ENCODE measurements at places on chromosomes 6 and 20.

- DNase-seq, result no peak
These were observed 91.3 kb upstream of the ADGRF1 start for GRCh38 chr6:47133230-47134000.

GRCh38 chr6:14023855-14024254, 93.7 kb upstream of the CD83 start:
- DNase-seq, result no peak

DNA sequence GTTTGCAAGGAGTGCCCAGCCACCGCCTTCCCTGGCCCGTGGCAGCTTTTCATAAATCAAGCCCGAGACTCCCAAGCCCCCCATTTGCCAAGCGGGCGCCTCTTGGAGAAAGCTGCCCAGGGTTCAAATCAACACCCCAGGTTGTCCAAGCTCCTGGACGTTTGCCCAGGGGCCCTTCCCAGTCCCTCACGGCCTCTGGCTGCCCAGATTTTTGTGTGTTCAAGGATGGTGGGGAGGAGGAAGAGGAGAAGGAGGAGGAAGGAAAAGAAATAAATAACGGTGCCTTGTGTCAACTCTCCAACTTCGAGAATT, 20.6 kb upstream of the NFATC2 start:
- DNase-seq, result no peak

DNA sequence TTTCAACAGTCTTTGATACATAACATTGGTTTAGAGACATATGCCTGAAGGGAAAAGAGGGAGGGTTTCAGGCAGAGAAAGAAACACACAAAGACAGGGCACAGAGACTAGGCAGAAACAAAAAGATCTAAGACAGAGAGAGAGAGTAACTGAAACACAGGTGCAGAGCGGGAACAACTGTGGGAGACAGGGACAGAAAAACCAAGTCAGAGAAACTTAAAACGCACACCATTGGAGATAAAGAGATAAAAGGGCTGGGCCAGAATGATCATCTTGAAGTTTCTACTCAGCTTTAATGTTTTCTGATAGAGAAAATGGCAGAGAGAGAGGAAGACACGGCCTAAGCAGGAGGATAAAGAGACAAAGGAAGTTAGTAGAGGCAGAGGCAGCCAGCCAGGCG, 11.8 kb downstream of the UNC5CL start:
- DNase-seq, result no peak

DNA sequence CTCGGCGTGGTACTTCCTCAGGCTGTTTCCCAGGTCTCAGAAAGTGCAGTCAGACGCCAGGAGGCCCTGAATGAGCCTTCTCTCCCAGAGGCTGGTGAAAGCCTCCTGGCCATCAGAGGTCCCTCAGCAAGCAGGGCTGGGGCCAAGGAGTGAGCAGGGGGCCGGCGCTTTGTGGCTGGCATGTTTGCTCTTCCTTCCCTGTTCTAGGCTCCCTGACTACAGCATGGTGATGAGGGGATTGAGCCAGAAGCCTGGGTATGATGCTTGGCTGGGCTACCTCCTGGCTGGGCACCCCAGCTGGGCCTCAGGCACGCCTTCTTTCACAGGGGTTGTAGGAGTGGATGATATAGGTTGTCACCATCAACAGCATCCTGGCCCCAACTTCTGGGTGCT, 11.7 kb upstream of the DNAJC5 start:
- no peak for DNase-seq

DNA sequence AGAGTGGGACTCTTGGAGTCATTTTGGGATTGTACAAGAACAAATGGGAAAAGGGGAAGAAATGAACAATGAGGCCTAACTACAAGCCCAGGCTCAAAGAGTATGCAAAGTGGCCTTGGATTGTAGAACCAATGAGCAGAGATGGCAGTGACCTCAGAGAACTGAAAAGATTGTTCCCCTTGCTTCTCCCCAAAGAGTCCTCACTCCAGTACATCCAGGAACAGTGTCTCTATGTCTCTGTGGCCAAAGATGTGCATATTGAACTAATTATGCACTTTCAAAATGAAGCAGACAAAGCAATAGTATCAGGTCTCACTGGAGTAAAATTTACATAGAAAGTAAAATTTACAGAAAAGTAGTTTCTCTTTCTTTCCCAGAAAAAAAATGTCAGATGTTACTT, 81.0 kb downstream of the SMLR1 start:
- no peak for DNase-seq

DNA sequence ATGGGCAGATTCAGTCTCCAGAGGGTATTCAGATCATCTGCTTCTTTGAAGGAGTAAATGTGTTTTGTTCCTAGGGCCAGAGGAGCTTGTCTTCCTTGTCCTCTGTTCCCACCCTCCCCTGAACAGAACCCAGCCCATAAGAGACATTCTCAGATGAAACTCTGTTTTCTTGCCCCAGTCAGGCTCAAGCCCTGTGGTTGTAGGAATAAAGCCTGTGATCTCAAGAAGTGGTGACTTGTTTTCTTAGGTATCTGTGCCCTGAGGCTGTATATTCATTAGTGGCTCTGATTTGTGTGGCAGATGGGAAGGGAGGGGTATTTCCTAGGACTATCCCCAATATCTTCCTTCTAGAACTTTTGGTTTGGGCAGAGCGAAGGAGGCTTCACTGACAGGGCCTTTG, 27.9 kb downstream of the GSS start:
- DNase-seq, result no peak

DNA sequence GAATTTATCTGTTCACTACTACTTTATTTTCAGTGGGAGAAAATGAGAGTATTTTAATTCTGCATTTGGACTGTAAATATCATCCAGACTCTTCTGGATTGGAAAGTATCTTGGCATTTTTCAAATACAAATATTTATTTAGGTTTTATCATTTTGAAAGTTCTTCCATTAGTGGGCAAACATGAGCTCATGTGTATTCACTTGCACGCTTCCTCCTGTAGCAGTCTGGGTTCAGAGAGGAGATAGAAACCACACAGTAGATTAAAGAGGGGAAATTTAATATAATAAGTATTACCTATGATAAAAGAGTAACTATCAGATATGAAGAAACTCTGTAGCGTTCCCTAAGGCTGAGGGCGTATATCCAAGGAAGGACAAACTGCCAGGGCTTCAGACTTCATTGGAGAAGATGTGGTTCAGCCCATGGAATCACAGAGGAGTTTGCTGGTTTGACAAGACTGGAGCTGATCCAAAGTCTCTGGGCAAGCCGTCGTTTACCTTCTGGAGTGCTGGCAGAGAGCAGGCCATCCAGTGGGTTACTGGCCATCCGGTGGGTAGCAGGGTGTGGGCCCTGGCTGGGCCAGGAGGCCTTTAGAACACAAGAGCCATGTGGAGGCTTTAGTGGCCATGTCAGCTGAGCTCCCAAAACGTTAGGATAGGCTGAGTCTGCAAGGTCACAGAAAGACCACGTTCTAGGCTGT, 44.3 kb downstream of the KCNS1 start:
- no peak for DNase-seq

DNA sequence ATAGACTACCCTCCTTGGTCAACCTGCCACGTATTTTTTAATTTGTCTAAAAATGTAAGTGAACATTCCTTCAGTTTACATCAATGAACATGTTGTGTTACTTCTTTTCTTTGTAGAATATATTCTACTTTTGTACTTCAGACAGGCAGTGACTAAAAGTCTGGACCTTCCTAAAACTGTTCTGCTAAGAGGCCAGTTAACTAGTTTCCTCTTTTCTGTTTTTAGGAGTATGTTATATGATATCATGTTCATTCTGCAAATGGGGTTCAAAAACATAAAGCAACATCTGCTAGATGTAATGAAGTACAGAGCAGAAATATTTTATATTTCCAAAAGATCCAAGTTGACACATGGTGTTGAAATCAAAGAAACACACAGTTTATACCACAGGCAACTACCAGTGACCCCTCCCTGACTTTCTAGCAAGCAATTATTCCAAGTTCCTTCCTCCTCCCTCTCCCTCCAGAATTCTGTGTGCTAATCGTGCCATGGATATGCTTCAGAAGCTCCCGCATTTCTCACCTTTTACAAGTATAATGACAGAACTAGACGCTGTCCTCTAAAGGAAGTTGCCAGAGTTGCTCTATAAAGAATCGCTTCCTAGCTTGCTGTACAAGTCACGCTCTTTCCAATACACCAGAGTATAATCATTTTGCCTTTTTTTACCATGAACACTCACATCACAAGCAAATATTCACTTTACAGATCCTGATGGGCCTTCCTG, 64.7 kb downstream of the ARHGAP18 start:
- no peak for DNase-seq

- DNase-seq, result no peak
These were observed 17.9 kb upstream of the CHMP4B start for GRCh38 chr20:33793011-33793931.

DNA sequence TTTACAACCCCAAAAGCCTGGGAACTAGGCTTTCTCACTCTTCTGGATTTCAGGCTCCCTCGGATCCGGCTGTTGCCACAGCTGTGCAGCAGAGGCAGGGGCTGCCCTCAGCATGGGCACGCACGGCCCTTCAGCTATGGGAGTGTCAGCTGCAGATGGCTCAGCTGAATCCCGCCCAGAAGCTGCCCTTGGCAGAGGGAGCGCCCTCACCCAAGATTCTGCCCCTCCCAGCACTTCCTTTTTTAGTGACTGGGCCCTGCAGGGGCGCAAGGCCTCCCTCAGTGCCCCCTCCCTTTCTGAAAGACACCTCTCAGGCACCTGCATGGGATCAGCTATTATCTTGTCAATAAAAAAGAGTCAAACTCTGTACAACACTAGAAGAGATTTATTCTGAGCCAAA, 67.9 kb upstream of the THBS2 start:
- DNase-seq, result no peak

DNA sequence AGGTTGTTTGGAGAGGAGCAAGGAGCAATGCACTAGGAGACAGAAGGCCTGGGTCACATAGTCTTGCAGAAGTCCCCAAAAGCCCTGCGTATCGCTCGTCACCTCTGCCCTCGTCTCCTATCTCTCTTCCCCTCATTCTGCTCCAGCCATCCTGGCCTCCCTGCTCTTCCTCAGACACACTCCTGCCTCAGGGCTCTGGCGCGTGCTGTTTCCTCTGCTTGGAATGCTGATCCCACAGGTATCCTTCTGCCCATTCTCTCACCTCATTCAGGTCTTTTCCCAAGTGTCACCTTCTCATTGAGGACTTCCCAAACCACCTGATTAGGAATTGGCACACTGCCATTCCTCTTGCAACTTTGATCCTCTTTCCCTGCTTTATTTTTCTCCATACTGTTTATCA, 9.0 kb upstream of the SLC2A10 start:
- no peak for DNase-seq

DNA sequence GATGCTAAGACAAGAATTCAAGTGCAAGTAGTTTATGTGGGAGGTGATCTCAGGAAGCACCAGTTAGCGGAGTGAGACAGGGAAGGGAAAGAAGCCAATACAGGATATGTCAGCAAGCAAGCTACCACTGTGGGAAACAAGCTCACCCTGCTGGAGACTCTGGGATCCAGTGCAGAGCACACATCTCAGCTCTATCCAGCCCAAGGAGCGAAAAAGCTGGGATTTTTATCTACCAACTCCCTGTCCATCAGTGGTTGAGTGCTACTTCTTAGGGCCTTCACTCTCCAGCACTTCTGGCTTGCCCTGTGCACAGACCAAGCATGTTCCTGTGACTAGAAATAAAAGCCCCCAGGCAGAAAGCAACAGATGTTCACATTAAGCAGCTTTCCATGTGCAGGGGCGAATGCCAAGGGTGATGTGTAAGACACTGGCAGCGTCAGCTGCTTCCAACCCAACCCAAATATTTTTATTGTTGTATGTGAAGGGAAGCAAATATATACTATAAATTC, 10.8 kb upstream of the RNF24 start:
- DNase-seq, result no peak
